Activated effector memory CD4-positive, alpha-beta T cell treated with anti-CD3 and anti-CD28 coated beads, Interleukin-2, amount 50 U/mL, for 16 hours (primary cell): ENCODE measurements at places on chromosomes 4 and X.

DNA sequence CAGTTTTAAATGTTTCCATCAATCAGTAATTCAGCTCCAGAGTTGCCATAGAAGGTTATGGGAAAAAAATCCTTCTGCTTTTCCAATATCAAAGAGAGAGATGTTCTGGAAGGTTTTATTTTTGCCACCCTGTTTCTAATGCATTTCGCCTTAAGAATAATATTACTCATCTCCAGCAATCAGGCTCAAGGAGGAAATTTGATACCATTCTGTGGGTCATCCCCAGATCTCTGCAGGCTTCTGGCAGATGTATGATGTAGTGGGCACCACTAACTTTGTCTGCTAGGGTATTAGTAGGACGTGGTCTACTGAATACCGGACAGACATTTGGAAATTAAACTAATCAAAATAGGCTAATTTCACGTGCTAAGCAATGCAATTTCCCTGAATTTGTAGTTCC lies 645.4 kb upstream of the TENM3 start:
- DNase-seq: no peak

- no peak for DNase-seq
Measured at GRCh38 chr4:81460191-81460701, 11.5 kb downstream of the RASGEF1B start.

DNA sequence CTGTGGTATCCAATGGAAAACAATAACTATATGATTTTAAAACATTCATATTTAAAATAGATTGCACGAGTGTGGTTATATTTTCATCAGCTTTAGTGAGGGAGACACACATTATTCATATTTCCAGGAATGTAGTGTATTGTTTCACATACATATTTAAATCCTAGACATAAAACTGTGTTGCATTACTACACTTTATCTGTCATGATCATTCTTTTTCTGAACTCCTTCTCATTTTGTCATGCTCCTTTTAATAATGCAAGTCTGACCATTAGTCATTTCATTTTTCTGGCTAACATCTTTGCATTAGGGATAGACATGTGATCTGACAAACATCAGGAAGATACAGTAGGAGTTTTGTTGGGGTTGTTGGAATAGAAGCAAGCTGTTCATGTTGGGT lies 1382.7 kb downstream of the PCDH7 start:
- DNase-seq: no peak

- DNase-seq: no peak
Measured at GRCh38 chr4:83013420-83013867, 2.8 kb upstream of the LIN54 start.

DNA sequence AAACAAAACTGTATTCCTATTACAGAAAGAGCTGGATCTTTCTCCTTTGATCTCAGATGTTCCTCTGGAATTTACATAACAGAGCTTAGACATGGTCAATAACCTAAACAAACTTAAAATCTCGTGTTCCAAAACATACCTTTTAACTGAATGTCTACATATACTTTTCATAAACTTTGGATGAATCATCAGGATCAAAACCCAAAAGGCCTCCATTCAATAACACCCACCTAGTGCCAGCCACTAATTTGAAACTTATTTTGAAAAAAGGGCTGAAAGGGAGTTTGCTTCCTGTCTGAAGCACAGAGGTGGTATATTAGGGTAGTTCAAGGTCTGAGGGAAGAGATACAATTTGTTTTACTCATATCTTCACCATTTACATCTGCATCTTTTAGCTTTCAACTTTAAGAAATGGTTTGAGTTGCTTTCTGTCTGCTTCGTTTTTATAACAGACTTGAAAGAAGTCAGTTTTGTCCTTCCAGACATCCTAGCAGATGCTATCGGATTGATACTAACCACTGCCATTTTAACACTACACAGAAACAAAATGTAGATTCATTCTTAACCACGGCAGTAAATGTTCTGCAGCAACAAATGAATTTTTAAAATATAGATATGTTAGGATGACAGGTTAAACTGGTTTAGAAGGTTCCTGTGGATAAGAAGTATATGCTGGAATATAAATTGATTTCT lies 242.8 kb upstream of the DKK2 start:
- no peak for DNase-seq

DNA sequence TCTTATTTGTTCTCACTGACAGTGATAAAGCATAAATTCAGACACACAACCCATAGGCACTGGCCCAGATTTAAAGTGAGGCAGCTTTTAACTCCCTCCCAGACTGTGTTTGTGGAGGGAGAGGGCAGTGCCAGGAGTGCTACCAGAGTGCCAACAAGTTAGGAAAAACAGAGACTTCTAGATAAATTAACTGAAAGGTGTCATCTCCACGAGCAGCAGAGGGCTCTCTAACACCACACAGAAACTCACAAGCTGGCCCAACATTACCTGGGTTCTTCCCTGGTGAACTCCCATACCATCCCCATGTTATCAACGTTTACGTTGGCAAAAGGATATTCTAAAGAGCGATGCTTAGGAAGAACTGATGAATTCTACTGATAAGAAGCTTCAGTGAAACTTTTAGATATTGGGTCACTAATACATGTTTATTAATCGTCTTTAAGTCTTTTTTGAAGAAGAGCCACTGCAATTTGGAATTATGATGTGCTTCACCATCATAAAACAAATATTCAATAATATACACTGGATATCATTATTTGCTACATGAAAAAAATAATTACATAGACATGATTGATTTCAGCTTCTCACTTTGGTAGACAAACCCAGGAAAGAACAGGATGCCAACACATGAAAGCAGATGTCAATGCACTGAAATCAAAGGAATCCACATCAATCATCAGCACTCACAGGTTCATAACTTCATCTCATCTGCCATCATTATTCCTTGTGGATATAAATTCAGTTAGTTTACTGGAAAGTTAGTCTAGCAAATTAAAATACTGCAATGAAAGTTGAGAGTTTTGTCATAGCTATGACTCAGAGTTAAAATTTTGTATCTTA lies 121.2 kb upstream of the NAP1L5 start:
- peak; percentile 74 for DNase-seq

GRCh38 chrX:74593593-74593992 lies 20.8 kb downstream of the RLIM start:
- no peak for DNase-seq

- DNase-seq: no peak
Measured at GRCh38 chr4:22906045-22906444, 213.3 kb downstream of the GBA3 start.

DNA sequence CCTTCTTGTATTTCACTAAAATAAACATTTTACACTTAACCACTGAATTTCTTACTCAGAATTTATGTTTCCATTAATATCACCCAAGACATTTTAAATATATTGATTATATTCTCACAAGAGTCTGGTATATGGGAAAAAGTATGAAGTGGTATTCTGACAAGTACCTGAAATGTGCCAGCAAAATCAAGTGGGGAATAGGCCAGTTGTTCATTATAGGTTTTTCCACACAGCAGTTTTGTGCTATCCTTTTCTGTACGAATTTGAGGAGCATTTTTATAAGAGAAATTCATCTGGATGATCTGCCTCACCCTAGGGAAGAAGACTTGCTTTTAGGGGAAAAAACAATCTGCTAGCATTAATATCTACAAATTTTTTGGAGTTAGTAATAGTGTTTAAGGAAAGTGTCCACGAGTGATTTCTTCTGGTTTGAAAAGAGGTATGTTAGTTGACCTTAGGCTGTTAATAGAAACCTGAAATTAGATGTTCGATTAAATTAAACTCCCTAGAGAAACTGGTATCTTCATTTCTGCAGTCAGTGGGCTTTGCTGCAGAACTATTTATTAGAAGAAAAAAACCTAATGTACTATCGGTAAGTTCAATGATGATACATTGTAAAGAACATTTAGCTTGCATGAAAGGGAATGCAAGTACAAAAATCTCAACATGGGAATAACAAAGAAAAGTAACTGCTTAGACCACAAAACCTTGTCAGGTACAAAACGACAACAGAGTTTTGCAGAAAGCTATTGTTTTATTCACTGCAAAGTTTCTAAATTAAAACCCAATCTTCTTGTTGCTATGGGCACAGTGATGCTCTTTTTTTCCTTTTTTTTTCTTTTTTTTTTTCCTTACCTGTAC lies 1.8 kb downstream of the KLF3 start:
- DNase-seq: no peak

- no peak for DNase-seq
Measured at GRCh38 chr4:13218326-13218958, 265.7 kb downstream of the RAB28 start.

DNA sequence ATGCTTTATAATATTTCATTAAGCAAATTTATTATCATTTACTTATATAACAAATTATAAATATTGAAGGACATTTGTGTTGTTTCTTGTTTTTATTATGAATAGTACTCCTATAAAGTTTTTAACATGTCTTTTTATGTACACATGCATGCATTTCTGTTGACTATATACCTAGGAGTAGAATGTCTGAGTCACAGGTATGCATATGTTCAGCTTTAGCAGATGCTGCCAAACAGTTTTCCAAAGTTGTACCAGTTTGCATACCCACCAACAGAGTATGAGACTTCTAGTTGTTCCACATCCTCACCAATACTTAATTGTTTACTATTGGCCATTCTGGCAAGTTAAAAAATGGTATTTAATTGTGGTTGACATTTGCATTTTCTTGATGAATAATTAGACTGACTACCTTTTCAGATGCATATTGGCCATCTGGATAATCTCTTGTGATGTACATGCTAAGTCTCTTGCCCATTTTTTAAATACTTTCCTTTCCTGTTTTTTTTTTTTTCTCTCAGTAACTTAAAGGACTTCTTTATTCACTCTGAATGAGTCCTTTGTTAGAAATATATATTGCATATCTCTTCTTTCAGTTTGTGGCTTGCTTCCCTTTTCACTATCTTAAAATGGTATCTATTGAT lies 132.2 kb upstream of the TRIM2 start:
- no peak for DNase-seq

DNA sequence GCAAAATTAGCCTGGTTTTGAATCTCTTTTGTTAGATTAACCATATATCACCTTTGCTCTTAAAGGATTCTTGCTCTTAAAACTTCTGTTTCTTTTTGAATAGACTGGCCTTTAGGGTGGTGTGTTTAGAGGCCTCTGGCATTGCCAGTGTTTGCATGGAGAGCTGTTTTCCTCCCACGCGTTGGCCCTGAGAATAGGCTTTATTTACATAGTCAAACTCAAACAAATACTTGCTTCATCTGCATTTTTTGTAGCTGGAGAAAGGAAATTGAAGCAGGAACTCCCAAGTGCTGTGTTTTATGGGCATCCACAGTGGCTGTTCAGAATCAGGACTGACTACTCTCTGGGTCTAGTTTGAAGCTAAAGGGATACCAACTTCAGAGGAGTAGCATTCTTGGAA lies 2.7 kb downstream of the SHROOM2 start:
- DNase-seq: no peak

DNA sequence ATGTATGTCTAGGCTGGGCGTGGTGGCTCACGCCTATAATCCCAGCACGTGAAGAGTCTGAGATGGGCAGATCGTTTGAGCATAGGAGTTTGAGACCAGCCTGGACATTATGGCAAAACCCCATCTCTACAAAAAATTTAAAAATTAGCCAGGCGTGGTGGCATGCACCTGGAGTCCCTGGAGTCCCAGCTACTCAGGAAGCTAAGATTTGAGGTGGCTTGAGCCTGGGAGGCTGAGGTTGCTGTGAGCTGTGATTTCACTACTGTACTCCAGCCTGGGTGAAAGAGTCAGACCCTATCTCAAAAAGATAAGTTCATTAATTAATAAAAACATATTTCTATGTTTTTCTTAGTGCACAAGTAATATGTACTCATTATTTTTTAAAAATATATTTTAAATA lies 238.1 kb downstream of the ARHGAP24 start:
- no peak for DNase-seq

DNA sequence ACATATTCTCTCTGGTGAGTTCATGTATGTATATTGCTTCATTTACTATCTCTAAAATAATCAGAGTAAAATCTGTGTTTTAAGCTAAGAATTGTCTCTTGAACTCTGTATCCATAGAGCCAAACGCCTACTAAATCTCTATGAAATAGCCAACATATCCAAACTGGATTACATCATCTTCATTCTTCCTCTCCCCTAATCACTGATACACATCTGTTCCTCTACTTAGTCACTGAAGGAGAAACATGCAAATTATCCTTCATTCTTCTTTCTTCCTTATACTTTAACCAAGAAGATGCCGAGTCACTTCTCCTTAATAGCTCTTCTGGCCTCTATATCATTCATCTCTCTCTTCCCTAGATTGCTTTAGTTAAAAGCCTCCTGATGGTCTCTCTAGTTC lies 630.4 kb upstream of the FTHL17 start:
- DNase-seq: no peak
